ELF-1 (cell line): ENCODE measurements at places on chromosomes 3 and 15.
A peak's percentile ranks its signal among the peaks of the same experiment; 100 is the strongest.

GRCh38 chr3:47404955-47405790 is 24.4 kb downstream of the PTPN23 start:
- no peak for DNase-seq

DNA sequence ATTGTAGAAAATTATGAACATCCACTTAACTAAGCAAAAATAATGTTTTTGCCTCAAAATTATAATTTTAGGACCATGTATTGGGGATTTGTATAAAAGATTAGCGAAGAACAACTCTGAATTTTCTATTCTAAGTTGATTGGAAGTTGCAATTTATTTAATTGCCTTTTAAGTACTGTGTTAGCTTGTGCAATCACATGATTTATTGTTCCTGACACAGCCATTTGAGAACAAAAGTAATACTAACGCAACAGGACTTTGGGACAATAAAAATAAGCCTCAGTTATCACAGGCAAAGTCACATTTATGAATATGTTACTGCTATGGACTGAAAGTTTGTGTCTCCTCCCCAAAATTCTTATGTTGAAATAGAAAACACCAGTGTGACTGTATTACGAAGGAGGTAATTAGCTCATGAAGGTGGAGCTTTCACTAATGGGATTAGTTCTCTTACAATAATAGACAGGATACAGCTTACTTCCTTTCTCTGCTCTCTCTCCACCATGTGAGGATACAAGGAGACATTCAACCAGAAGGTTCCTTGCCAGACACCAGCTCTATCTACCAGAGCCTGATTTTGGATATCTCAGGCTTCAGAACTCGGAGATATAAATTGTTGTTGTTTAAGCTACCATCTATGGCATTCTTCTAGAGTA is 745.9 kb downstream of the ZBBX start:
- no peak for DNase-seq

DNA sequence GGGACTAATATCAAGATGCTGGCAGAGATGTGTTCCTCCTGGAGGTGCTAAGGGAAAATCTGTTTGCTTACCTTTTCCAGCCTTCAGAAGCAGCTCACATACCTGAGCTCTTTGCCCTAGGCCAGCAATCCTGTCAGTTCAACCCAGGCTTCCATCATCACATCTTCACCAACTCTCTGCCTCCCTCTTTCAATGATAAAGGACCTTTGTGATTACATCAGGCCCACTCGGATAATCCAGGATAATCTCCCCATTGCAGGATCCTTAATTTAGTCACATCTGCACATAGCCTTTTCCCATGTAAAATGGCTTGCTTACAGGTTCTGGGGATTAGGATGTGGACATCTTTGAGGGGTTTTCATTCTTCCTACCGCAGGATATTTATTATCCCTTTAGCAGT is 58.3 kb downstream of the NSUN3 start:
- DNase-seq: peak; percentile 70

- DNase-seq: no peak
Measured at GRCh38 chr15:88647351-88648105, 8.7 kb downstream of the ISG20 start.

GRCh38 chr3:189630767-189631372 is 319 bp upstream of the TP63 start:
- no peak for DNase-seq

DNA sequence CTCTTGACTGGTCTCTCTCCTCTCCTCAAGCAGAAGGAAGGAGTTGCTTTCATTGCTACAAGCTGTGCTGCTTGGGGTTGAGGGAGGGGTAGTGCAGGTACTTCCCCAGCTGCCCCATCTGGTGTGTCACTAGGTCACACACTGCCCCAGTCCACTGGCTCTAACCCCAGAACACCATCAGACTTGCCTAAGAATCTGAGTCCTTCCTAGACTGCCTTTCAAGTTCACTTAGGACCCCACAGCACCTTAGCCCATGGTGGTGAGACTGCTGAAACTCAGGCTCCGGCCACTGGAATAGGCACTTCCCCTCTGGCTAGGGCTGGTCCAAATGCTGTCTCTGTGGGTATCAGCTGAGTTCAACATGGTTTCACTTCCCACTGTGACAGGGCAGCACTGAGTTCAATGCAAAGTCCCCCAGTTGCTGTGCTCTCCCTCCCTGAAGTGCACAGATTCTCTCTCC is 279.7 kb upstream of the GOLGA6L4 start:
- no peak for DNase-seq

GRCh38 chr3:122975924-122976293 is 51.7 kb downstream of the SEMA5B start:
- no peak for DNase-seq

GRCh38 chr15:32856753-32857152 is 138.9 kb downstream of the GREM1 start:
- no peak for DNase-seq

- DNase-seq: peak; percentile 90
Measured at GRCh38 chr15:75694241-75695182, 18.1 kb downstream of the CSPG4 start.

- DNase-seq: no peak
Measured at GRCh38 chr3:10574101-10574620, 68.8 kb upstream of the ATP2B2 start.

- peak; percentile 53 for DNase-seq
Measured at GRCh38 chr15:44066211-44066827, 128.8 kb downstream of the FRMD5 start.

- no peak for DNase-seq
Measured at GRCh38 chr3:126927401-126927750, 55.5 kb upstream of the PLXNA1 start.

DNA sequence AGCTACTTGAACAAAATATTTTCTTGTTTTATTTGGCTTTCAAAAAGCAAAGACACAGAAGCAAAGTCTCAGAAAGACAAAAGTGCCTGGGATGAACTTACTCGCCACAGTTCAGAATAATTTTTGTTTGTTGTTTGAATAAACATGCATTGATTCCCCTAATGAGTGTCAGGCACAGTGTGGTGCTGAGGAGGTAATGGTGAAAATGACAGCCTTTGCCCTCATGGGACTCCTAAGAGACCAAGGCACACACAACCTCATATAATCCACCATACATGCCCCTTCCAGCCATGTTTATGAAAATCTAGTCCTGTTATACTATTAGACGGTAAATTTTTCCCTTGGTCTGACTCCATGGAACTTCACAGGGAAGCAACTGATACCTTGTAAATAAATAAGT is 2.5 kb downstream of the GOLIM4 start:
- DNase-seq: no peak

- DNase-seq: no peak
Measured at GRCh38 chr3:10708216-10708893, 107.7 kb upstream of the SLC6A11 start.

DNA sequence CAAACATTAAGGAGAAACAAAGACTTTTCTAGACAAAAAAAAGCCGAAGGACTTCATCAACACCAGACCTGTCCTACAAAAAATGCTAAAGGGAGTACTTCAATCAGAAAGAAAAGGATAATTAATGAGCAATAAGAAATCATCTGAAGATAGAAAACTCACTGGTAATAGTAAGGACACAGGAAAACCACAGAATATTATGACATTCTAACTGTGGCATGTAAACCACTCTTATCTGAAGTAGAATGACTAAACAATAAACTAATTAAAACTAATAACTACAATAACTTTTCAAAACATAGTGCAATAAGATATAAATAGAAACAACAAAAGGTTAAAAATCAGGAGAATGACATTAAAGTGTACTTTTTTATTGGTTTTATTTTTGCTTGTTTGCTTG is 584.5 kb upstream of the CCDC54 start:
- DNase-seq: no peak
